Neural progenitor cell (in vitro differentiated cells): ENCODE measurements at places on chromosomes 2 and 18. TPM values are rescaled to one million over a fixed set of nuclear protein-coding genes. Genes with fewer than 3 reads are reported as not detected.

- DNase-seq = peak; percentile 41
Measured at GRCh38 chr2:173347305-173348168, 7.1 kb upstream of the CDCA7 start.

Gene PPIL3
- total RNA-seq = 87.9 and 152 TPM in 2 replicates

DNA sequence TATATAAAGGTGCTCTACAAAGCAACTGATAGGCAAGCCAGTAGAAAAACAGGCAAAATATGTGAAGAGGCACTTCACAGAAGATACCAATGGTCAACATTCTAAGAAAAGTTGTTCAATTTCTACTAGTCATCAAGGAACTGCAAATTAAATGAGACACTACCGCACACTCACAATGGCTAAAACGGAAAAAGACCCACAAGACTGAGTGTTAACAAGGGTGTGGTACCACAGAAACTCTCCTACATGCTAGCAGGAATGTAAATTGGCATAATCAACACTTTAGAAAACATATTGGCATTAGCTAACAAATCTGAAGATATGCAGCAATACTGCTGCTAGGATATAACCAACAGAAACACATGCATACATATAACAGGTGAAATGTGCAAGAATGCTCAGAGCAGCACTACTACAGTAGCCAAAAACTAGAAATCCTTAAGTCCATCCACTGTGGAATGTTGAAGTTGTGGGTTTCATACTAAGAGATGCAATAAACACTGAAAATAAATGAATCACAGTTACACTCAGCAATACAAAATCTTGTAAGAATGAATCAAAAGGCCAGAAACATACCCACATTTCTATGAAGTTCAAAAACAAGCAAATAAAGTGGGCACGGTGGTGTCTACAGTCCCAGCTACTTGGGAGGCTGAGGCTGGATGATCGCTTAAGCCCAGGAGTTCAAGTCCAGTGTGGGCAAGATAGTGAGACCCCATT is 9.2 kb downstream of the RNU4ATAC start:
- no peak for DNase-seq

Gene SIX2
- 0.12 TPM in 1 of 2 replicates, not detected in the other for total RNA-seq

DNA sequence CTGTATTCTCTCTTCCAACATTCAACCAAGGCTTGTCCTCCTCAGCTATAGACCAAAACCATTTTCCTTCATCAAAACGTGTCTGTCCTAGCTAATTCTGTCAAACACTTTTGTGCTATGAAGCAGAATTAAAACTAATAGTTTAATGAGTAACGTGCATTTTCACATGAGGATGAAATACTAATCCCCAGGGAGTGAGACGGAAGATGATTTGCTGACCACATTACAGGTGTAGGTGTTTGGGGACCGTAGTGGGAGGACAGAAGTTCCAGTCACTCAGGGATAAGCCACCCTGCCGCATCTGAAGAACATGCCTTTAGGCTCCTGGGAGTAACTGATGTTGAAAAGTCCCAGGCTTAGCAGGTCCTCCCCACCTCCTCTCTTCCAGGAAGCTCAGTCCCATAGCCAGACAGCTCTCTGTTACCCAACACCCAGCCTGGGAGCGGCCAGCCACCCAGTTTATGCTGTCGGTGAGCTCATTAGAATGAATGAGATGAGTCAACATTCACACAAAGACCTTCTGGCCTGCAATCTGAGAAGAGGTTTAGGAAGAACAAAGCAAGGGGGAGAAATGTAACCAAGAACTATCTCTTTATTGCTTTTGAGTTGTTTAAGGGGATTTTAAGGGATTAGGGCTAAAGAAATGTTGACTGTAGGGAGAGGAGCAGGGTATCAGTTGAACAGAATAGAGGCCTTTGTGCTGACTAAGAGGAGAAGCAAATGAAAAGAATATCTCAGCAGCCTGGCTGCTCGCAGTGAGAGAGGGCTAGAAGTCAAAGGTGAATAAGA is 122.5 kb downstream of the FOXI3 start:
- DNase-seq = peak; percentile 93

GRCh38 chr2:192236136-192236535 is 41.4 kb upstream of the TMEFF2 start:
- no peak for DNase-seq

DNA sequence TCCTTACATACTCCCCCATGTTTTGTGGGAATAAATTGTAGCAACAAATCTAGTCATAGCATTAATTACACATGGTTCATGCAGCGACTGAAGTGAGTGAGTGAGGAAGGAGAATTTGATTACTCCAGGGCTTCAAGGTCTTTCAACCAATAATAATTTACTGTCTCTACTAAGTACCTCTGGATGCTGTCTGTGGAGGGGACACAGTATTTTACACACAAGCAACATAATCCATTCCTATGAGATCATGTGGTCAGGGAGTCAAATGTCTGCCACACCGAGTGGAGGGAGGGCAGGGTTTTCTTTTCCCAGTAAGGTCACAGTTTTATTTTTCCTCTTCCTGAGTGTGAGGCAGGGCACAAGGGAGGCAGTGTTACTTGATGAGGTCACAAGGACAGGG is 334.7 kb upstream of the CELF4 start:
- DNase-seq = no peak

- no peak for DNase-seq
Measured at GRCh38 chr2:83615511-83615910, 843.6 kb downstream of the SUCLG1 start.

Gene SP140
- total RNA-seq = 0.06 TPM in 1 of 2 replicates, not detected in the other

DNA sequence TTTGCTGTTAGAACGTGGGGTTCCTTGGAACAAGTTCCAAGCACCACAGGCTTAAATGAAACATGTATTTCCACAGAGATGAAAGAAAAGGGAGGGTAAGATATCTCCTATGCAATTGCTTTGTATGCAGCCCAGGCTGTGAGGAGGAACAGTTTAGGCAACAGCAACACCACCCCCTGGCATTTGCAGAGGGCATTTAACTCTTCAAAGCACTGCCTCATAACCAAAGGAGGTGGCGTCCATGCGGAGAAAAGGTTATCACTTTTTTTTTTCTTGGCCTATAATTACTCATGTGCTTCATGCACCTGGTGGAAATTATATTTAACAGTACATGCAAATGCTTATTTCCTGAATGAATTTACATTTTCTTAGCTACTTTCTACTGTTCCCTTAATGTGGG is 286.0 kb downstream of the LPIN1 start:
- no peak for DNase-seq

DNA sequence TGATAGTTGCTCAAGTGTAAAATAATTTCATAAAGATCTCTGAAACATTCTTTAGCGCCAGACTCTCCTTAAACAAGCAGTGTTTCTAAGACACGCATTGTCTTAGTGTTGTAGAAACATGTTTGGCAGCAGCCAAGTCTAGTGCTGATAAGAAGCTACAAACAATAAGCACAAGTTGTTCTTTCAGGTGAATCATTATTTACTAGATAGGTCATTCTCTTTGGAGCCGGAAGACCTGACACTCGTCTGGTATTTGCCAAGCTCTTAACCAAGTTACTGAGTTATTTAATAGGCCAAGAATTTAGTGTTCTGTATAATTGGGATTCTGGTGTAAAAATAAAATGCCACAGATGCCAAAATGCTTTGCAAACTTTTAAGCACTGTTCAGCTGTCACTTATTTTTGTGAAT is 852.1 kb downstream of the CPS1 start:
- peak; percentile 15 for DNase-seq

- no peak for DNase-seq
Measured at GRCh38 chr2:69957965-69958364, 3.5 kb downstream of the ASPRV1 start.

Gene AKAIN1
- not detected in 2 replicates for total RNA-seq

DNA sequence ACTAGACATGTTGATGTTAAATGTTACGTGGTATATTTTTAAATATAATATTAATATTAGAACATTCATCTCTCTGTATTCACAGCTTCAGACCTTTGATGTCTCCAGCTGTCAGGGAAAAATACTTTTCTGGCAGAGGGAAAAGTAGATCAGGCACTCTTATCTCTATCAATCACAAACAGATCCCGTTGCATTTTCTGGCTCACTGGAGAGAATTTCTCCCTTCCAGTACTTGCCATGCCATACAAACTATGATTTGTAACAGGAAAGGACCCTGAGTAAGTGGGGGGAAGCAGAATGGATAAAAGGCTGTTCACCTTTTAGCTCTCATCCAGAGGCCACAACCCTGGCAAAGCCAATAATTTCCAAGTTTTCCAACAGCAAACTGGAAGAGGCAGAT is 158.0 kb downstream of the TCF4 start:
- DNase-seq = no peak

Gene MTCL1
- 36.9 and 38.7 TPM in 2 replicates for total RNA-seq

- no peak for DNase-seq
Measured at GRCh38 chr2:3450385-3451010, 68.8 kb downstream of the ADI1 start.

DNA sequence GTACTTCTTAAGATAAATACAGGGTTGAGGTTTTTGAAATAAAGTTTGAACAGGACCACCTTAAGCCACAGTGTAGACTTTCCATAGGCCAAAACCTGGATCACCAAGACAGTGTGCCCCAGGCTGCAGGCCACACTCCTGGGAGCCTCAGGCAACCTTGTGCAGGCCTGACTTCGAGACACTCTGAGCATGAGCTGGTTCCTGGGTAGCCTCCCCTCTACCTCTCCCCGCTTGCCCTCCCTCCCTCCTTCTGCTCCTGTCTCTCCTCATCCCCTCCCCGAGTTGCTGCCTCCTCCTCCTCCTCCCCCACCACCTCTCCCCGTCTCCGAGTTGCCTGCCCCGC is 10.6 kb upstream of the PROC start:
- no peak for DNase-seq

Gene CCDC74B
- 8.8 and 13.8 TPM in 2 replicates for total RNA-seq

Gene IWS1
- 77.8 and 115 TPM in 2 replicates for total RNA-seq

DNA sequence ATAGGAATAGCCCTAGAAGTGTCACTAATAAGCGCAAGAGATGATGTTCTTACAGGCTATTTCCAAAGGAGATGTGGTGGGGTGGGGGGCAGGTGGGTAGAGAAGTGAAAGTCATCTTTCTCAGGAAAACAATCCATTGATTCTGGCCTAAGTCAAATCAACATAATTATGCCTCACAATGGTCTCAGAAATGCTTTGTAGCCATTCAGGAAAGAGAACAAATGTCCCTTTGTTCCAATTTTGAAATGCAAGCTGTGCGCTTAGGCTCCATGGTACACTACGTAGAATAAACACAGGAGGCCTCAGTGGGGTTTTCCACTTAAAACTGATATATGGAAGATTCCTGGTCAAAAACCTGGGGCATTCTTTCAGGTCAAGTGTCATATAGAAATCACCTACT is 529.9 kb upstream of the KLHL29 start:
- DNase-seq = peak; percentile 25

Gene LYG1
- 0.53 and 2.1 TPM in 2 replicates for total RNA-seq

GRCh38 chr2:84781942-84782716 is 98.8 kb downstream of the TRABD2A start:
- no peak for DNase-seq

Gene KCNK3
- not detected in 2 replicates for total RNA-seq

GRCh38 chr2:144430722-144431391 is 89.1 kb downstream of the ZEB2 start:
- no peak for DNase-seq

Gene DCDC2C
- total RNA-seq = not detected in 2 replicates

Gene IL36B
- not detected in 2 replicates for total RNA-seq

Gene CFAP65
- total RNA-seq = 0.22 and 0.80 TPM in 2 replicates

Gene LONRF2
- 0.34 and 0.37 TPM in 2 replicates for total RNA-seq

DNA sequence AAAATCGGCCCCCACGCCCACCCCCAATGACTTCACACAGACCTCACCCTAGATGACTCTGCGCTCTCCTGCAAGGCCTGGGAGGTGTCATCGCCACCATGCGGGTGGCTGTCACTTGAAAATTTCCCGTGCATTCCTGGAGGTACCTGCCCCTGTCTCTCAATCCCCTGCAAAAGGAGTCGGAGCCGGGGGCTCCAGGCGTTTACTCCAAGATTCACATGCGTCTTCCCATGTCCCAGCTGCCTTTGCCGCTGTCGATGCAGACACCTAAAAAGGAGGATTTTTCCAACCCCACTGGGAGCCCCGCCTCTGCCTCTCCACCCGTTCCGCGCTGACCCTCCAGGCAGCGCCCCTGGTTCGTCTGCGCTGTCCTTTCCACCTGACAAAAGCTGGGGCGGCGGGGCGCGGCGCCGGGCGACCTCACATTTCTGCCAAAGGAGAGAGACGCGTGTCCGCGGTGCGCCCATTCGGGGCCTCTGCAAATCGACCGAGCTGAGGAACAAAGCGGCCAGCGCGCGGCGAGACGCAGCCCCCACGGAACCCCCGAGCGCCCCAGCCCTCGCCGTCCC is 667 bp downstream of the REEP1 start:
- peak; percentile 55 for DNase-seq

Gene KRTCAP3
- 0.88 and 11.4 TPM in 2 replicates for total RNA-seq

DNA sequence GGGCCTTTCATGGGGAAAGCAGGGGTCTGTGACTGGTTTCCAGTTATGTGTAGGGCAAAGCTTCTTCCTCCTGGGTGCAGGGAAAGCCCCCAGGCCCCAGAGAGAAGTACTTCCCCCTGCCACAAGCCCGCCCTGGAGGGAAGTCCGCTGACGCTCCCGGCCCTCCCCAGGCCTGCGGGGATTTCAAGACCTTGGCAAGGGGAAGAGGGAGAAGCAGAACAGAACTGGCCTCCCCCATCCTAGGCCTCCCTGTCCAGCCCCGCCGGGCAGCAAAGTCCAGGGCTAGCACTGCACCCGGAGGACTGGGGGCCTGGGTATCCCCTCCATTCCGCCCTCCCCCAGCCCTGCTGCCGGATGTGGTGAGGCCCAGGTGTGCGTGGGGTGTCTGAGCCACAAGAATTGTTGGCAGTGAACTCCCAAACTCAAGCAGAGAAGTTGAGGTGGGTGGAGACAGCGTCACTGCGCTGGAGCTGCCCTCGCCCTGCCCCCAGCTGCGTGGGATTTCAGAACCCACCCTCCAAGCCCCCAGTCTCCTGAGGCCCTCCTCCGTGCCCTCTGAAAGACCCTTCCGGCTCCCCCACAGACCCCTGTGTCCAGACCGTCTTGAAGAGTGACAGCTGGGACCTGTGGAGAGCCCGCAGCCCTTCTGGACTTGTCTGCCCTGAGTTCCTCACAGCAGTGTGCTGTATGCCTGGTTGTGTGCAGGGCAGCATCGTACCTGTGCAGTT is 1.1 kb upstream of the DUSP2 start:
- DNase-seq = no peak

DNA sequence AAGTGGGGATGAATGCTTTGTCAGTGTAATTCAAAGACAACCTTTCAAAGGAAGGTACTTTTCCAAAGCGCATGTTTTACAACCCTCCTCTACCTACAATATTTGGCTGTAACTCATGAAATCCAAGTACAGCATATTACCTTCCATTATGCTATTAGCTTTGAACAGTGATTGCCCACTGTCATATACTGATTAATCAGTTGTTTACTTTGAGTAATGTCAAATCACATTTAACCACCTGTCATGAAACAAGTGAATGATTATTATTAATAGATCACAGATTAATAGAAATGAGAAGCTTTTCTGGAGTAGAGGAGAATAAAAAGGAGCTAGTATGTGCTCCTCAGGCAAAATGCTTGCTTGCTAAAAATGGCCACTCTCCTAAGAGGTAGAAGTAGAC is 150.5 kb upstream of the SMAD7 start:
- DNase-seq = no peak

GRCh38 chr2:72973566-72974435 is 56.5 kb downstream of the EMX1 start:
- peak; percentile 89 for DNase-seq

Gene CHRND
- total RNA-seq = 0.19 TPM in 1 of 2 replicates, not detected in the other

Gene THSD7B
- total RNA-seq = 1.2 and 2.2 TPM in 2 replicates

GRCh38 chr2:168210216-168210894 is 37.0 kb downstream of the STK39 start:
- DNase-seq = no peak

GRCh38 chr2:84290537-84290936 is 168.5 kb downstream of the SUCLG1 start:
- no peak for DNase-seq
